ENCODE measurements at places on chromosomes 1 and 21.

- DNase-seq = no peak
Observed at GRCh38 chr1:209899948-209900347, 38.1 kb upstream of the SYT14 start.

DNA sequence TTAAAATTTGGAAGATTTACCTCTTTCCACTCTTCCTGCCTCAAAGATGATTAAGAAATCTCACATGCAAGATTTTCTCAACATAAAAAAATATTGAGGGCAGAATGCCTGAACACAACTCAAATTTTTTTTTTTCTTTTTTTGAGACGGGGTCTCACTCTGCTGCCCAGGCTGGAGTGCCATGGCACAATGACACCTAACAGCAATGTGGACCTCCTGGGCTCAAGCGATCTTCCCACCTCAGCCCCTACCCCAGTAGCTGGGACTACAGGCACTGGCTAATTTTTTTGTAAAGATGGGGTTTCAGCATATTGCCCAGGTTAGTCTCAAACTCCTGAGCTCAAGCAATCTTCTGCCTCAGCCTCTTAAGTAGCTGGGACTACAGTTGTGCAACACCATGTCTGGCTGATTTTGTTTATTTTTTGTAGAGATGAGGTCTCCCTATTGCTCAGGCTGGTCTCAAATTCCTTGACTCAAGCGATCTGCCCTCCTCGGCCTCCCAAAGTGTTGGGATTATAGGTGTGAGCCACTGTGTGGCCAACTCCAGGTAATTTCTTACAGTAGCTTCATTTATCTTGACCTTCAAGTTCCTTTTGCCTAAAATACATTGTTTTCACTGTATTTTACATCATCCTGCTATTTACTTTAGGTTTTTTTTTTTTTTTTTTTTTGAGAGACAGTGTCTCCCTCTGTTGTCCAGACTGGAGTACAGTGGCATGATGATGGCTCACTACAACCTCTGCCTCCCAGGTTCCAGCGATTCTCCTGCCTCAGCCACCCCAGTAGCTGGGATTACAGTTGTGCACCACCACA, 10.4 kb downstream of the NUCKS1 start:
- DNase-seq = no peak

DNA sequence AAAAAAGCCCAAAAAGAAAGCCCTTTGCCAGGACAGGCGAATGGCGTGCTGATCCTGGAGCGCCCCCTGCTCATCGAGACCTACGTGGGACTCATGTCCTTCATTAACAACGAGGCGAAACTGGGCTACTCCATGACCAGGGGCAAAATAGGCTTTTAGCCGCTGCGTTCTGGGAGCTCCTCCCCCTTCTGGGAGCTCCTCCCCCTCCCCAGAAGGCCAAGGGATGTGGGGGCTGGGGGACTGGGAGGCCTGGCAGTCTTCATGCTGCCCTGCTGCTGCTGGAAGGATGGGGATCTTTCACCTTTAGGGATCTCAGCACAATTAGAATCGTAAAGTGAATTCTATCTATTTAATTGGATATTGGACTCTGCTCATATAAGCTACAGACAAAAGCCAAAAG, 3.6 kb downstream of the TPRG1L start:
- no peak for DNase-seq

- no peak for DNase-seq
Observed at GRCh38 chr1:226436472-226436854, 28.6 kb upstream of the PARP1 start.

GRCh38 chr1:101259744-101260148, 22.9 kb downstream of the S1PR1 start:
- DNase-seq = peak; percentile 60

- no peak for DNase-seq
Observed at GRCh38 chr1:218931324-218931723, 242.4 kb upstream of the LYPLAL1 start.

- DNase-seq = peak; percentile 76
Observed at GRCh38 chr1:109282952-109283747, at the start of gene PSRC1. Gene PSRC1 (minus strand): TSS chr1:109283145.

DNA sequence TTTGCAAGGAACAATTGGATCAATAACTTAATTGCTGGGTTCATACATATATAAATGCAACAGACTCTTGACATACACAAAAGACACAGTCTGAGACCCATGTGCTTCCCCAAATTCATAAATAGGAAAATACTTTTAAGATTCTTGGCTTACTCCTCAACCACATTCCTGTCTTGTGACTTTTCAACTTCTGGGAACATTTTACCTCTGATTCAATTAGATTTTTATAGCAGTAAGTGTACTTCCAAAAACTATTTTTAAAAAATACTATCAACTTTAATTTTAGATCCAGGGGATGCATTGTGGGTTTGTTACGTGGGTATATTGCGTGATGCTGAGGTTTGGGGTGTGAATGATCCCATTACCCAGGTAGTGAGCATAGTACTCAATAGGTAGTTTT, 406.7 kb downstream of the RPS6KC1 start:
- DNase-seq = no peak

DNA sequence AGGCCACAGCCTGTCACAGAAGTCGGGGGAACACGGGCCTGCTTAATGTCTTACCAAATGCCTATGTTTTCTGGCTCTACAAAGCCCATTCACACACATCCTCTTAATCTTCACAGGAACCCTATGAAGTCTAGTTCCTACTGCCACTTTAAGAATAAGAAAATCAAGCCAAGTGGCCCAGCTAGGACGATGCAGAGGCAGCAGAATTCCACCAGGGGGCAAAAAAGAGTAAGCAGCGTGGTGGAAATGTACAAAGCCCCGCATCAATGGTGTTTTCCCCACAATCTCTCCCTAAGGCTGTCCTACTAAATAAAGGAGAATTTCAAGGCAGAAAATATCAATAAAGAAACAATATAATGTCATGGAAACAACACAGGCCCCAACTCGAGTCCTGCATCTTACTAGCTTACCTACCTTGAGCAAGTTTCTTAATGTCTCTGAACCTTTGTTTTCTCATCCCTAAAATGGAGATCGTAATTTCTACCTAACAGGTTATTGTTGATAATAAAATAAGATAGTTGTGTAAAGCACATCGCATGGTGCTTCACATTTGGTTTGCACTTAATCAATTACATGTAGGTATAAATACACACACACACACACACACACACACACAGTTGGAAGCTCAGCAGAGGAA, 21.4 kb downstream of the SEC16B start:
- no peak for DNase-seq

DNA sequence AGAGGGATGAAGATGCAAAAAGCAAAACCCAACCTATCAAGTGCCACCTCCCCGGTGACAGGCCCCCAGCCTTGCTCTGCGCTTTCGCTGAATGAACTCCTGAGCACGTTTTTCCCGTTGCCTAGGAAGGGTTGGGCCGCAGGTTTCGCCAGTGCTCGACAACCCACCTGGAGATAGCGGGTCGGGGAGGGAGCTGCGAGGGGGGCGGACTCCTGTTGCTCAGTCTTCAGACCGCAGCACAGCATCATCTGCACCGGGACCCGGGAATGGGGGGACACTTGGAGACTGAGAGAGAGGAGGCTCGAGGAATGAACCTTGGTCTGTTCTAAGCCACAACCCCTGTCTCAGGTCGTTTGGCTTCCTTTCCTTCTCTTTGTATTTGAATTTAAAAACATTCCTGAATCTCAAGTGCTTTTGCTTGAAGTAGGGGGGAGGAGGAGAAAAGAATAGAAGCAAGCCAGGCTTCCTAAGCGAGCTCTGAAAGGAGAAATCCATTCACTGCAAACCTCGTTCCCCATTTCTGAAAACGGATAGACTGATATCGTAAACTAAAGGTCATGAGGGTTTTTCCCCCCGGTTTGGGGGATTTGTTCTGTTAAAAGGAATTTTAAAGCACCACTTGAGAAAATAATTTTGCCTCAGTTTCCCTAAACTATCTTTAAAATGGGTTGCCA, 1.2 kb downstream of the AK5 start:
- no peak for DNase-seq

DNA sequence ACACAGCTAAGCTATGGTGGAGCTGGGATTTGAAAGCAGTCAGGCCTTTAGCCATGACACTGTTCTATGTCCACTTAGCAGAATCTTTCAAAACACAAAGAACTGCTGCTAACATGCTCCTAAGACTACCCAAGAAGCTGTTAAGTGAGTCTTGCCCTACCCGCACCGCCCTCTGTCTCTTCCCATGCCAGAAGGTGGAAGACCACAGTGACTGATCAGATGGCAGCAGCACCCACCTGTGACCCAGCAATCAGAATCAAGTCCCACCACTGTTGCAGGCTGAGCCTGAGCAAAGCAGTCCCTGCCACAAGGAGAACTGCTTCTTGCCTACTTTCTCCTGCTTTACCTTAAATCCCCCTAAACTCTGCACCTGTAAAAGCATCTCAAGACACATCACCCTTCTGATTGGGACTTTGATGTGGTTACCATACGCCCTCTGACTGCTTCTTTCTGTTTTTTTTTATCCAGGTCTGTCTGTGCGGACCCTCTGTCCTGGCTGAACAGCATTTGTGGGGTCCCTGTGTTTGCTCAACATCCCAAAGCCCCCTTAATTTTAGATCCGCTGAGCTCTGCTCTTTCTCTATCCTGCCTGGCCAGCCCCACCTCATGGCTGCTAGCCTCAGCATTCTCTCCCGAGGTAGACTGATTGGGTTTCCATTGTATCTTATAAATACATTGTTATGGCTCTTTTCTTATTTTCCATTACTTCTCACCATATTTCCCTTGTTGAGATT, 16.0 kb downstream of the IRF2BP2 start:
- DNase-seq = no peak

GRCh38 chr1:113783254-113784103, 24.2 kb upstream of the PHTF1 start:
- no peak for DNase-seq

DNA sequence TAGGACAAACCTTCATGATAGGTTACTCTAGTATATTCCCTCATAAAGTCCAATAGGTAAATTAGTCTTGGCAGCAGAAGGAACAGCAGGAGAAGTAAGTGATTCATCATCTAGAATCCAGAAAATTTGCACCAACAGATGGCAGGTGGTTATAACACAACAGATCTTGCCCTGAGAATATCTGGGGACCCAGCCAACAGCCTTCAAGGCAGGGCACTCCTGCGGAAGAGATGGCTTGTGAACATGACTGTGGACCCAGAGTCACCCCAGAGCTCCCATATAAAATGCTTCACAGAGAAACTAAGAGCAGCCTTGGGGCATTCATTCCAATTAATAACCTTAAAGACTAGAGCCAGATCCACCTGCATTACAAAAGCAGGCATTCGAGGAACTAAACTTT, 7.9 kb upstream of the PLA2G2C start:
- DNase-seq = no peak

DNA sequence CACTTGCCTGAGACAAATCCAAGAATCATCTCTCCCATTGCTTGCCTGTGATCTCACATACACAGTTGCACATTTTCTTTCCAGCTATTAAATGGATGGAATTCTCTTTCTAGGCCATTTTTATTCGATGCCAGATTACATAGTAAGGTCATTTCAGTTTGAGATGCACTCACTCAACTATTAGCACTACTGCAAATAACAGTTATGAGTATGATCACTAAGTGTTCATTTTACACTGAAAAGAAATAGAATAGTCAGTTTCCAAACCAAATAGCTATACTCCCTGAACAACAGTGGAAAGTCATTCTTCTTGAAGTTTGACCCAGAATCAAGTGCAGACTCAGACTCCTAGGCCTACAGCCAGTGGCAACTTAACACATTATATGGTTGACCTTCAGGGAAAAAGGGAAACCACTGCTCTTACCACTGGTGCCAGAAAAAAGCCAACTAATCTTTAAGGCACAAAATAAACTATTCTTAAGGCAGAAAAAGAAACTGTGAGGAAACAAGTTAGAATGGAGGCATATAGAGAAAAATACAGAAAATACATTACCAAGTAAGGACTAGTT, 31.5 kb downstream of the WNT2B start:
- no peak for DNase-seq

- no peak for DNase-seq
Observed at GRCh38 chr1:62784509-62785365, 805 bp downstream of the ATG4C start.

GRCh38 chr1:75950176-75950575, 18.0 kb upstream of the ASB17 start:
- DNase-seq = no peak

- no peak for DNase-seq
Observed at GRCh38 chr1:60697204-60697994, 385.0 kb upstream of the NFIA start.

GRCh38 chr1:47986761-47987200, 10.4 kb downstream of the TRABD2B start:
- DNase-seq = no peak

GRCh38 chr1:179774000-179774399, 30.9 kb downstream of the FAM163A start:
- no peak for DNase-seq

GRCh38 chr21:41428847-41429246, 2.8 kb downstream of the MX1 start:
- DNase-seq = no peak

DNA sequence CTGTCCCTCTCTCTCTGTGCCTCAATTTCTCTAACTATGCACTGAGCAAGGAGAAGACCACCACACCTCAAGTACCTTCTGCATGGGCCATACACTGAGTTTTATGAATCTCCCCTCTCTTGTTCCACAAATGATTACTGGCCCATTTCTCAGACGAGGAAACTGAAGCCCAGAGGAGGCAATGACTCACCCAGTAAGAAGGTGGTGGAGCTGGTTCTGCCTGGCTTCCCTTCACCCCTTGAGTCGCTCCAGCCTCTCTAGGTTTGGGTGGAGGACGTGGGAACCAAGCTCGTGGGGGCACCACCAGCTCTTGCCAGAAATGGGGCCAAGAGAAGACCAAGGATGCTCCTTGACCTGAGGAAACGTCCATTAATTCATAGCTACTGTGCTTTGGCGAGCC, 21.3 kb upstream of the RUNX3 start:
- no peak for DNase-seq

DNA sequence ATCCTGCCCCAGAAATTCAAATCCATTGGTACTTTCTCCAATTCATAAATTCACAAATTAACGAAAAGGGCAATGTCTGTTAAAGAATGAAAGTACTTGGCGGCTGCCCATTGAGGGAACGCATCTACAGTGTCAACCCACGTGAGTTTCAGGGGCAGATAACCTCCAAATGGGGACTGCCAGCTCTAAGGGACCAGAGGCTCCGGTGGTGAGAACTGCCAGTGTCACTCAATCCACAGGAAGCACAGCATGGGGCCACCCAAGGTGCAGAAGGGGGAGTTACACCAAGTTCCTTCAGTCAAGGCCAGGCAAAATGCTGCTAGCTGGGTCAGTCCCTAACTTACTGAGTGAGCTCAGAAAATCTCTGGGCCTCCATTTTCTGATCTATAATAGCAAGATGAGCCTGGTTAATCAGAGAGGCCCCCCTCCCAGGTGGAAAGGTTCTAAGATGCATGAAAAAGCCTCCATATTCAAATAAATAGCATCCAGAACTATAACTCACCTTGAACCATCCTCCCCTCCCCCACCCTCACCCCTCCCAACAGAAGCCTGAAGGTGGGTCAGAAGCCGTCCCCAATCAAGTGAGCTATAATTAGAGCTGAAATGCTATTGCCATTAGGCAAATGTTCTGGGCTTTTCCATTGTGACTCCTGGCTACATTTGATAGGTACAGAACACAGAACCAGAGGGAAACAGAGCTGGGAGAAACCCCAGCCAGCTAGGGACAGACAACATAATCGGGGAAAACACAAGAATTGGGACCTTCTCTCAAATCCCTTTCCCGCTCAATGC, 41.7 kb downstream of the LRP8 start:
- DNase-seq = no peak
